ENCODE measurements at places on chromosomes 2 and 18.

GRCh38 chr18:49933530-49934128, 120.3 kb upstream of the ACAA2 start:
- no peak for DNase-seq

DNA sequence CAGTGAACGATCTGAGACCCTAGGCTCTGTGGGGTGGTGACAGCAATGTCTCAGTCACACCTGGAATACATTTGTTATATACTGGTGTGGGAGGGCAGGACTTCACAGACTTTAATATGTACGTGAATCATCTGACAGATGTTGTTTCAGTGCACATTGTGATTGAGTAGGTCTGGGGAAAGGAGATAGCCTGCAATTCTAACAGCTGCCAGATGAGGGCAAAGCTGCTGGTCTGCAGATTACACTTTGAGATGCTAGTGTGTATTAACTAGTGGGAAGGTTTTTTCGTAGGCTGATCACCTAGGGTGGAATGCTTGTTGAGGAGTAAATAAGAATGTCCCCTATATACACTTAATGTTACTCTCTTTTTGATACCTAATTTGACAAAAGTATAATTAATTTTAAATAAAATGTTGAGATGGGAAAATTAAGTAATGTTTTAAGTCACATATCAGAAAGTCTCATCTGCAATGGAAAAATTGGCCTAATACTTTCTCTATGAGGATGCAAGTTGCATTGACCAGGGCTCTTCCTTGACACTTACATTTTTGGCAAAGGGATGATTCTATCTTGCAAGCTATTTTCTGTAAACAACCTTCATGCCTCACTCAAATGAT, 496.9 kb upstream of the HNMT start:
- DNase-seq, result peak; percentile 14

- DNase-seq, result no peak
Observed at GRCh38 chr2:9488583-9489547, 14.5 kb downstream of the IAH1 start.

DNA sequence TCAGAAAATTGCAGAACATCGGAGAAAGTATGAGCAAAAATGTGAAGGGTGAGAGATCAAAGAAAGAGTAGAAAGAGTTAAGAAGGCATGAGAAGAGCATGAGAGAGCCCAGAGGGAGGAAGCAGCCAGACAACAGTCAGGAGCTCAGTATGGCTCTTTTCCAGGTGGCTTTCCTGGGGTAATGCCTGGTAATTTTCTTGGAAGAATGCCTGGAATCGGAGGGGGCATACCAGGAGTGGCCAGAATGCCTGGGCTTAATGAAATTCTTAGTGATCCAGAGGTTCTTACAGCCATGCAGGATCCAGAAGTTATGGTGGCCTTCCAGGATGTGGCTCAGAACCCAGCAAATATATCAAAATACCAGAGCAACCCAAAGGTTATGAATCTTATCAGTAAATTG, 271.8 kb upstream of the TFPI start:
- no peak for DNase-seq

- DNase-seq, result peak; percentile 35
Observed at GRCh38 chr2:71716697-71717624, 263.6 kb downstream of the DYSF start.

DNA sequence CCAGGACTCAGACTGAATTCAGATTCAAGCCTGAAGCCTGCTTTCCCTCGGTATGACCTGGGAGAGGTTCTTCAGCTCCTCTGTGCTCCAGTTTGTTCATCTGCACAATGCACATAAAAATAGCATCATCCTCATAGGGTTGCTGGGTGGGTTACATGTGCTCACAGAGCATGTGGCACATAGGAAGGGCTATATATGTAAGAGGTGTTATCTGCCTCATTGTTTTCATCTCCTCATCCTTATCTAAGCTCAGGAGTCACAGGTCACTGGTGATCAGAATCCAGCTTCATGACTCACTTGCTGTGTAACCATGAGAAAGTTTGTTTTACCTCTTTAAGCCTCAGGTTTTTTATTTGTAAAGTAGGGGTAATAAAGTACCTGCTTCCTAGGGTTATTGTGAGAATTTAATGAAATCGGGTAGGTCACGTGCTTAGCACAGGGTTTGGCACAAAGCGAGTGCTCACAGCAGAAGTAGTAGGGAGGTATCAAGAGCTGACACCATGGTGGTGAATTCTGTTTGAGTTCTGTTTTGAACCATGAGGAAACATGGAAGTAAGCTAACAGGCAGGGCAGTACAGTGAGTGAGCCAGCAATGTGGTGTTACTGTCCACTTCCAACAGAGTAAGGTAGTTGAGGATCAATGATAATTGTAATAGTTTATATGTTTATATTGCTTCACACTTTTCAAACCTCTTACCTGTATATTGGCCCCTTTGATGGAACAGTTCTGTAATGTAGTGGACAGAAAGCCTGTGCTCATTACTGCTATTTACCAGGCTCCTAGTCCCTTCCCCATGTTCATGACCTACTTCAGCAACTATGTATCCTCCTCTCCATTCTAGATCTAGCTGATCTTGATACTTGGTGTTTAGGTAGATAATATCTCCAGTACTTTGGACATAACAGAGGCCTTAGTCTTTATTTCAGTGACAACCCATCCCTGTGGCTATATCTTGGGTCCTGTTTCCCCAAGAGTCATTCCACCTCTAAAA, 141.4 kb upstream of the LTBP1 start:
- peak; percentile 30 for DNase-seq

DNA sequence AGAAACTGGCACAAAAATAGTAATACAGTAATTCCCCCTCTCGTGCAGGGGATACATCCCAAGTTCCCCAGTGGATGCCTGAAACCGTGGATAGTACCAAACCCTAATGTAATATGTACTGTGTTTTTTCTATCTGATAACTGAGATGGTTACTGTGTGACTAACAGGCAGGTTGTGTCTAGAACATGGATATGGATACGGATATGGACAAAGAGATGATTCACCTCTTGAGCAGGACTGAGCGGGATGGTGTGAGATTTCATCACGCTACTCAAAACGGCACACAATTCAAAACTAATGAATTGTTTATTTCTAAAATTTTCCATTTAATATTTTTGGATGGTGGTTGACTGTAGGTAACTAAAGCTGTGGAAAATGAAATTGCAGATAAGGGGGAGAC, 3.4 kb downstream of the MBD1 start:
- no peak for DNase-seq

DNA sequence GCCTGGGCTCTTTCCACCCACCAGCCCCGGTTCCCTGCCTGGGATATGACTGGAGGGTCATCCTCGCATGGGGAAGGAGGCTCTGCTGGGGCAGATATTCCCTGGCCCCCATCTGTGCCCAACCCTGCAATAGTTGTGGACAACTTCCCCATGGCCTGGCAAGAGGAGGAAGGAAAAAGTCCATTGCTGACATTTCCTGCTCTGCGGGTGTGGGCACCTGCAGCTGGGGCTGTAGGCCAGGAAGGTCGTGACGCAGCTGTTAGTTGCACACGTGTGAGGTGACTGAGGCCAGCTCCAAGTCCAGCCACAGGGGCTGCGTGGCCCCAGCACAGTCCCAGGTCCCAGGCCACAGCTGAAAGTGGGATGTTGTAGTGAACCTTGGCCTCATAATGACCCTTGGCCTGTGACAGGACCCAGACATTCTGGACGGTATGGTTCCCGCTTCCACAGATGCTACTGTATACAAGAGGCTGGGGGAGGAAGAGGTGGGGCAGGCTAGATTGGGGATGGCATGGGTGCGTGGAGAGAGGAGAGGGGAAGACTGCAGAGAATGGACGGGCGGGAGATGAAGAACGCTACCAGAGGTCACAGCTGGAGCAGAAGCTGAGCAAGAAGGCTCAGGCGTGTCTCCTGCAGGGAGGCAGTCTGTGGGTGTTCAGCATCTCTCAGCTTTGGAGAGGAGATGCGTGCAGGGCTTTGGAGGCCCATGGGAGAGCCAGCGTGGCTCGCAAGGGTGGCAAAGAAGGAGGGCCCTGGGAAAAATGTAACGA, 22.1 kb downstream of the OTOF start:
- DNase-seq, result peak; percentile 23

GRCh38 chr2:31053929-31054782, 84.1 kb downstream of the GALNT14 start:
- DNase-seq, result no peak

GRCh38 chr18:58694221-58694620, 23.0 kb downstream of the MALT1 start:
- DNase-seq, result no peak

DNA sequence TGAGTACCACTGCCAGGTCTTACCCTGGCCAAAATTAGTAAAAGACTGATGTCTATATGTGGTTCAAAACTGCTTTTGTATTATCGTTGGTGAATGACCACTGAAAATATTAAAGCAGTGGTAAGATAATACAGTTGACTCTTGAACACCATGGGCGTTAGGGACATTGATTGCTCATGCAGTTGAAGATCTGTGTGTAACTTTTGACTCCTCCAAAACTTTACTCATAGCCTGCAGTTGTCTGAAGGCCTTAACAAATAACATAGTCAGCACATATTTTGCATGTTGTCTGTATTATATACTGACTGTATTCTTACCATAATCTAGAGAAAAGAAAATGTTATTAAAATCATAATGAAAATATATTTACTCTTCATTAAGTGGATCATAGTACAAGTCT, 5.8 kb upstream of the ANKRD12 start:
- no peak for DNase-seq

DNA sequence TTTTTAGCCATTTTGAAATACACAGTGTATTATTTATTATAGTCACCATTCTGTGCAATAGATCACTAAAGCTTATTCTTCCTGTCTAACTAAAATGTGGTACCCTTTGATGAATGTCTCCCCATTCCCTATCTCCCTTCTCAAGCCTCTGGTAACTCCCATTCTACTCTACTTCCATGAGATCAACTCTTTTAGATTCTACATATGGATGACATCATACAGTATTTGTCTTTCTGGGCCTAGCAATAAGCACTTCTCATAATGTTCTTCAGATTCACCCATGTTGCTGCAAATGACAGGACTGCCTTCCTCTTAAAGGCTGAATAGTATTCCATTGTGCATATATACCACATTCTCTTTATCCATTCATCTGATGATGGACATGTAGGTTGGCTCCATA, 210.9 kb downstream of the PID1 start:
- no peak for DNase-seq

DNA sequence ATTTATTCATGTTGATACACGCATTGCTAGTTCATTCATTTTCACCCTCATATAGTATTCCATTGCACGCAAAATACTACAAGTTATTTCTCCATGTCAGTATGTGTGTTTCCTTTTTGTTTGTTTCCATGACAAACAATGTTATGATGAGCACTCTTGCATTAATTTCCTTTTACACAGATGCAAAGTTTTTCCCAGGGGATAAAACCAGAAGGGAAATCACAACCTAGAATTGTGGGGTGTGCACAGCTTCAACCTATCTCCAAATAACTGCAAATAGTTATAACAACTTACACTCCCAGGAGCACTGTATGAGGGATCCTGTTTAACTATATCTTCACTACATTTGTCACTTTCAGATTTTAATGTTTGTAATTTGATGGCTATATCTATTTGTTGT, 87.1 kb downstream of the ANKRD44 start:
- no peak for DNase-seq

GRCh38 chr18:58051765-58052460, 7.9 kb downstream of the NEDD4L start:
- no peak for DNase-seq

- DNase-seq, result no peak
Observed at GRCh38 chr2:68425503-68425902, 41.6 kb downstream of the FBXO48 start.

DNA sequence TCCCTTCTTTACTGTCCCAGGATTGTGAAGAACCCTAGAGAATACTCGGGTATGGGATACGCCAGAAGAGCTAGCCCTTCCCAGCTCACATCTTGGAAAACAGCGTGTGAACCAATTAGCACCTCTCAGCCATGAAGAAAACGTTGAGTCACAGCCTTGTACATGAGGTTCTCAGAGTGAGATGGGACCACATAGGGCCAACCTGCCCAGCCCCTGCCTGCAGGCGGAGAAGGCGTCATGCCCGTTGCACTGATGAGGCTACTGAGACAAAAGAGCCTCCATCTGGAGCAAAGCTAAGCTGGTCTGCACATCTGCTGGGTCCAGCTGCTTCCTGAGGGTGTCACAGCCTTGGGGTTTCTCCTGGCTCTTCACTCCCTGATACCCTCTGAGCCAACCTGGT, 92.2 kb downstream of the LBH start:
- no peak for DNase-seq

GRCh38 chr2:223724861-223725260, 112.5 kb downstream of the AP1S3 start:
- no peak for DNase-seq

GRCh38 chr2:214810671-214811070, 1.2 kb upstream of the BARD1 start:
- DNase-seq, result no peak

- DNase-seq, result no peak
Observed at GRCh38 chr2:213080969-213081617, 70.3 kb downstream of the IKZF2 start.

DNA sequence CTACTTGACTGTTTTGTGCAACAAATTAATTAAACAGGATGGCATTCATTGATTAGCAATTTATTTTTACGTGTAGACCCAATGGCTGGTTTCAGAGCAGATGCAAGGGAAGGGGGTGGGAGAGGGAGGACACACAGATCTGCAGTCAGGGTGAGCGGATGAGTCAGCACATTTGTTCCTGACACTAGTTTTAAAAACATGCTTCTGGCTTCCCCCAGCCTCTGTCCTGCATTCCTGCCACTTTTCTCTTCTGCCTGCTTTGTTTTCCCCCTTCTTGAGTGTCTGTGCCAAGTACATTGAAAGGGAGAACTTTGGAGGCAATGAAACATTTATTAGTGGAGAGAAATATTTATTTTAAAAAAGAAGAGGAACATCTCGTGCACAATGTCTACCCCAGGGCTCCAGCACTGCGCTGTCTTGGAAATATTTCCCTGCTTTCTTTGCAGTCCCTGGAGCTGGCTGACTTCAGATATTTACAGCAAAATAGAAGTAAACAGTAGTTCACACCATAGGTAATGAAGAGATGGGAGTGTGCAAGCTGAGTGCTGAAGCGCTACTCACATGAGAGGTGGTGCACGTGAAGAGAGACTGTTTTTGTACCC, 52.2 kb downstream of the NRP2 start:
- DNase-seq, result peak; percentile 71

GRCh38 chr18:69885841-69886531, 61.7 kb downstream of the CD226 start:
- DNase-seq, result no peak

GRCh38 chr2:218266316-218266979, 3.5 kb downstream of the AAMP start:
- DNase-seq, result no peak

DNA sequence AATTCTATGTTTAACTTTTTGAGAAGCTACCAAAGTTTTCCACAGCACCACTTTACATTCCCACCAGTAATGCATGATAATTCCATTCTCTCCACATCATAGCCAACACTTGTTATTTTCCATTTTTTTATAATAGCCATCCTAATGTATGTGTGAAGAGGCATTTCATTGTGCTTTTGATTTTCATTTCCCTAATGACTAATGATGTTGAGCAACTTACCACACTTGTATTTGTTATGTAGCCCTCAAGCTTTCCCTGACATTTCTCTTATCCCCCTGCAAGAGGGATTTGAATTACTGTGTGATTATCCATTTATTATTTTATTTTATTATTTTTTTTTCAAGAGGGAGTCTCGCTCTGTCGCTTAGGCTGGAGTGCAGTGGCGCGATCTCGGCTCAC, 23.6 kb upstream of the SOS1 start:
- no peak for DNase-seq

GRCh38 chr18:66196805-66197204, 407.1 kb downstream of the CDH19 start:
- no peak for DNase-seq

- peak; percentile 18 for DNase-seq
Observed at GRCh38 chr2:37671816-37672103, 318 bp upstream of the CDC42EP3 start.

- DNase-seq, result no peak
Observed at GRCh38 chr2:179842498-179843153, 18.8 kb downstream of the ZNF385B start.
